ENCODE measurements at places on chromosomes 7 and 10.
A peak's percentile ranks its signal among the peaks of the same experiment; 100 is the strongest.

DNA sequence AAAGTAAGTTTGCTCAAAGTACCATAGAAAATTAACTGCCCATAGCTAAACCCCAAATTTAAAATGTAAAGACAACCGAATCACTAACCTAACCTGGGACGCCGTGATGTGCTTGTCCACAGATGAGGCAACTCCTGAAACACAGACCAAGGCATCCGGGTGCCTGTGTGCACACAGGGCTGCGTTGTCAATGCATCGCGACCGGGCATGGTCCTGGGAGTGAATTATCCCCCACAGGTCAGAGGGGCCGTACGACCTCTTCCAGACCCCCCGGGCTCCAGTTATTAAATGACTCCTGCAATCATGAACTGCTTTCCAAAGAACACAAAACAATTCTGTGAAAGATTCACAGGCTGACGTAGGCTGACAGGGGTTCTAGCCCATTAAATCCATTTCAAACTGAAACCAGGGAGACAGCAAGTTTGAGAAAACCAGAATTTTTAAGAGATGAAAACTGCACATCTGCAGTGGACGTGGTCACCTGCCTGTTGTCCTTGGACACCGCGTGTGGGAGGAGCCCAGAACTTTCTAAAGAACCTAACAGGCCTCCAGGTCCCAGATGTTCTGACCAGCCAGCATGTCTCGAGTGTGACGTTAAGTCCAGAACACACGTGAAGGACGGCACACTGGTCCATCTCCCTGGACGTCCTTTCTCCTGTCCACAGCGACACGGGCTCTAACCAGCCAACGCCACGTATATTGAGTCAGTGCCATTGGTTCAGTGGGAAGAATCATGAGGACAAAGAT, 297.8 kb downstream of the DNAJB6 start:
- no peak for DNase-seq

DNA sequence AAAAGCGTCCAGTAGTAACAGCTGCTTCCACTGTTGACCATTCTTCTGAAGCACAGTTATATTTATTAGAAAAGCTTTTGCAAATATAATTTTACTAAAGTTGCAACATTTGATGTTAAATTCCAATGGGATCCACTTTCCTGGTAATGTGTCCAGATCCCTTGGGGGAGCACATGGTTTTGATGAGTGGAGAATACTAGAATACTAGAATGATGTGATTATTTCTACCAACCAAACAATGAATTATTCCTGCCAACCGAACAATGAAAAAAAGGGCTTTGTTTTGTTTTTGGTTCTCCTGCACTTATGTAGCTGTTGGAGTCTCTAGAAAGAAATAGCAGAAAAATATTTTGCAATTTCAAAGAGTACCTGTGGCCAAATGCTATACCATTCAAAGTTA, 59.1 kb downstream of the BPGM start:
- no peak for DNase-seq

- DNase-seq: no peak
Measured at GRCh38 chr10:125976960-125977605, 80.7 kb downstream of the FANK1 start.

DNA sequence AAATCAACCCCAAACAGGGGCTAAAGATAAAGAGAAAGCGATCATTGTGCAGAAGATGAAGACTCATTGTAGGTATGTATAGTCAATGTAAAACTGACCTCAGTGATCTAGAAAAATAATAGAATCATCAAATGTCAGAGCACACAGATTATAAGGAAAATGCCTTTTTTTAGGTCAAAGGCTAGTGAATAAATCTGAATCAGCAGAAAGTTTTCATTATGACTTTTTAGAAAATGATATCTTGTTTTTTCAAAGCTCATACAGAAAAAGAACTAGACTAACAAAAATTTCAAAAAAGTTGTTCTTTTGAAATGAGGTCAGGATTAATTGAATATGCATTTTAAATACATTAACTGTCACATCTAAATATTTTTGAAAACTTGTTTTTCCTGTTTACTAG, 60.2 kb upstream of the STEAP4 start:
- no peak for DNase-seq

DNA sequence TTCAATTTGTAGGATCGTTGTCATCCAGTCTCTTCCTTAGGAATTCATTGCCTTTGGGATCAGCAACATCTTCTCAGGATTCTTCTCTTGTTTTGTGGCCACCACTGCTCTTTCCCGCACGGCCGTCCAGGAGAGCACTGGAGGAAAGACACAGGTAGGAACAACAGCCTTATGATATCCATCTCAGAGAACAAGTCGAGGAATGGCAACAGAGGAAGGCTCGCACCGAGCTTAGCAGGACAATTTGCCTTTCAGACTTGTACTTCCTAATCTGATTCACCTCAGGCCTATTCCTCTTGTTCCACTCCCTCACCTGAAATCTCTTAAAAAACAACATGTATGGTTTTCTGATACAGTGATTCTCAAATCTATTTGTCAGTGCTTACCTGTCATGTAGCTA, 29.5 kb downstream of the SLC26A4 start:
- no peak for DNase-seq

- DNase-seq: no peak
Measured at GRCh38 chr7:28364082-28364481, 48.2 kb upstream of the CREB5 start.

DNA sequence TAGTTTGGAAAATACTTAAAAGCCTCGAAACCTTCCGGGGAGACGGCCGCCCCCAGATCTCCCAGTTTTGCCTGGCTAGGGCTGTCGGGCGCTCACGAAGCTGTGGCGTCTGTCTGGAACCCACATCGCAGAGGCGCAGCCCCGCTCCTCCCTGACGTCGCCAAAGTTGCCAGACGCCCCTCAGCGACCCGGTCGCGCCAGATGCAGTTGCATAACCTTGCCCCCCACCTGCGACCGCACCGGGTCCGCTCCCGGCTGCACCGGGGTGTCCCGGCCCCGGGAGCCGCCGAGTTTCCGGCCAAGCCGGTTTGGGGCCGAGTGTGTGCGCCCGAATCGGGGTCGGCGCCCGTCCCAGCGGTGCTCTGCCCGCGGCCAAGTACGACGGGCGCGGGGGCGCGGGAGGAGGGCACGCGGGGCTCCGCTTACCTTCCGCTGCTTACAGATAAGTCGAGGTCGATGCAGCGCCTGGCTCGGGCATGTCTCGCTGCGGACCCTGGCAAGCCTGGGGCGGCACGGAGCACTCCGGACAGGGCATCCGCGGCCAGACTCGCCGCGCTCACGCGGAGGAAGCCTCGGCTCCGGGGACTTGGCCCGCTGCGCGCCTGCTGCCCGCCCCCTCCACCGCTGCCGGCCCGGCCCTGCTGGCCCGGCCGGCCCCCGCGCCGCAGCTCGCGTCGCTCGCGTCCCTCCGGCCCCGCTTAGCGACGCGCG, 665 bp downstream of the INSYN2A start:
- no peak for DNase-seq

DNA sequence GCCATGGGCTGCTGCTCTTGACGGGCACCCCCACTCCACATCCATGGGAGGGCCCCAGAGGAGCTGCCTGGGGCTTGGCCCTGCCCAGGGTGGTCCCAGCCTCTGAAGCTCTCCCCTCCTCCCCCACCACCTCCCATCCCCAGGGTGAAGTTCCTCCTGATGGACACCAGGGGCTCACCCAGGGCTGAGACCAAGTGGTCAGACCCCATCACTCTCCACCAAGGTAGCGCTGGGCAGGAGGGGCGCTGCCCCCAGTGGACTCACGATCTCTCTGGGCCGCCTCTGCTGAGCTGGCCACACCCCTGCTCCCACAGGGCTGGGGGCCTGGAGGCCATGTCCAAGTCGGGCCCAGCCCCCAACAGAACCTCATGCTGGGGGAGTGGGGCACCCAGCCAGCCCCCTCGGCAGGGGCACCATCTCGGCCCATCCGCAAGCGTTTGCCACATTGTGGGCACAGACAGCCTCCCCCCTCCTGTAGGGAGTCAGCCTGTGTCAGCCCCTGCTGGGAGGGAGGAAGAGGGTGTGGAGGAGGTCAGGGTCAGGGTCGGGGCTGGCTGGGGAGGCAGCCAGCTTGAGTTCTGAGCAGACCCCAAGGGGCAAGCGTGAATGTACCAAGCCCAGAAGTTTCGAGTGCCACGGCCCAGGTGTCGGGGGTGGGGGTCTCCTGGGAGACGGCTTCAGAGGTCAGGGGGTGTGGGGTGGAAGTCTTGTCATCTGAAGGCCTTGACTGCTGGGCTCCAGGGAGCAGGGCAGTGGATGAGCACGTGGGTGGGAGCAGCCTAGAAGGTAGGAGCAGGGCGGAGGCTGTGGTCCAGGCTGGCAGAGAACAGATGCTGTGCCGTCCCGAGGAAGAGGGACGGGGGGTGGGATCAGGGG, 2.8 kb downstream of the UPK3B start:
- DNase-seq: no peak

- no peak for DNase-seq
Measured at GRCh38 chr10:97428572-97428981, 2.6 kb downstream of the PGAM1 start.

DNA sequence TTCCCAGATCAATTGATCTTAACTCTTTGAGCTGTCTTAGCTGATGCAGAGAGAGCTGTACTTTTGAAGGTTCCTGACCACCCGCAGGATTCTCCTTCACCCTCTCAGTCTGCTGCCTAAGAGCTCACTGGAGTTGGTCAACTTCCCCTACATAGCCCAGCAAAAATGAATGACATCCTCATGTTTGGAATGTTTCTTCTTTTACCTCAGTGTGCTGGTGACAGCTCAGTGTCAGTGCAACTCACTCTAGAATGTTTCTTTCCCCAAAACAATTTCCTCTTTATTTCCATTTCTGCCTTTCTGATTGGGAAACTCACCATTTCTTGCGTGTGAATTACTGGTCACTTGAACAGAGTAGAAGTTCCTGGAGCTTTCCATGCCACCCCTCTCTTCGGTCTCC, 48.7 kb downstream of the LSMEM1 start:
- DNase-seq: no peak

GRCh38 chr10:6204063-6204340, 1.3 kb downstream of the PFKFB3 start:
- peak; percentile 27 for DNase-seq

DNA sequence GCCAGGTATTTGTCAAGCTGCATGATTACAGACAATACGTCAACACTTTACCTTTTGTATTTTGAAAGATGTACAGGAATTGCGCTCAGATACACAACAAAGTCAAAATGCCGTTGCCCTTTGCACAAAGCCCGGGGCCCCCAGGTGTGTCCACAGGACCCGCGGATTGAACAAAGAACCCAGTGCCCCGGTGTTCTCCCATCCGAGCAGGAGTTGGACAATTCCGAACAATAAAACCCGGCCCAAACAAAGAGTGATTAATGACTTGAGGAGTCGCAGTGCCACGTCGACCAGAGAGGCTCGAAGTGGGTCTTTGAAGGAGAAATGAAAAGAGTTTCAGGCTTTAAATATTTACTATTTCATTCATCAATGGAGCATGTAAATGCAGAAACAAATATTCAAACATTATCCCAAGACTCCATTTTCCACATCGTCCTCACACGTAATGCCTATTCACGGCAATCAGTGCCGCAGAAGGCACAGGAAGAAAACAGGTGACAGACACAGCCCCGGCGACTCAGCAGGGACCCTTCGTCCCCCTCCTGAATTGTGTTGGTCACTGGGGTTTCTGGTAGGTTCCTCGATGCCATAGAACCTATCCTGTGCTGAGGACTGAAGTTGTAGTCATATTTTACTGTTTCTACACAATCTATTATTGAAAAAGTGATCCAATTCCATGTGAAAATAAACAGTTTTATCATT, 70.9 kb upstream of the MGMT start:
- DNase-seq: no peak

GRCh38 chr7:21767300-21767900, 178.3 kb downstream of the CDCA7L start:
- peak; percentile 97 for DNase-seq

DNA sequence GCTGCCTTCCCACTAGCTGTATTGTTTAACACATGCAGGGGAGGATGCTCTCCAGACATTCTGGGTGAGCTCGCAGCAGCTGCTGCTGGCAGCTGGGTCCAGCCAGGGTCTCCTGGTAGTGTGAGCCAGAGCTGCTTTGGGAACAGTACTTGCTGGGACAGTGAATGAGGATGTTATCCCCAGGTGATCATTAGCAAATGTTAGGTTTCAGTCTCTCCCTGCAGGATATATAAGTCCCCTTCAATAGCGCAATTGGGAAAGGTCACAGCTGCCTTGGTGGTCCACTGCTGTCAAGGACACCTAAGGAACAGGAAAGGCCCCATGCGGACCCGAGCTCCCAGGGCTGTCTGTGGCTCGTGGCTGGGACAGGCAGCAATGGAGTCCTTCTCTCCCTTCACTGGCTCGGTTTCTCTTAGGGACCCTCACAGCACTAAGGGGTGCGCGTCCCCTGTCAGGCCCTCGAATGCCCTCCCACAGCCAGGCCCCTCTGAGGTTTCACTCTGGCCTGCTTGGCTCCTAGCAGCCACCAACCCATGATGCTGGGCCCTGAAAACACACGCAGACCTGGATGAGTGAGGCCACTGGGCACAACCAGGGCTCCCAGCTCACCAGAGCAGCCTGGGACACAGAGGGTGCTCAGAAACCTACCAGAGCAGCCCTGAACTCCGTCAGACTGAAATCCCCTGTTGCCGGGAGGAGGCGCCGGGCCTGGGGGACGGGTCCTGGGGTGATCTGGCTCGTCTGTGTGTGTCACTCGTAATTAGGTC, 173.0 kb upstream of the LANCL2 start:
- no peak for DNase-seq

GRCh38 chr10:32941357-32941756, 16.7 kb downstream of the ITGB1 start:
- DNase-seq: no peak

DNA sequence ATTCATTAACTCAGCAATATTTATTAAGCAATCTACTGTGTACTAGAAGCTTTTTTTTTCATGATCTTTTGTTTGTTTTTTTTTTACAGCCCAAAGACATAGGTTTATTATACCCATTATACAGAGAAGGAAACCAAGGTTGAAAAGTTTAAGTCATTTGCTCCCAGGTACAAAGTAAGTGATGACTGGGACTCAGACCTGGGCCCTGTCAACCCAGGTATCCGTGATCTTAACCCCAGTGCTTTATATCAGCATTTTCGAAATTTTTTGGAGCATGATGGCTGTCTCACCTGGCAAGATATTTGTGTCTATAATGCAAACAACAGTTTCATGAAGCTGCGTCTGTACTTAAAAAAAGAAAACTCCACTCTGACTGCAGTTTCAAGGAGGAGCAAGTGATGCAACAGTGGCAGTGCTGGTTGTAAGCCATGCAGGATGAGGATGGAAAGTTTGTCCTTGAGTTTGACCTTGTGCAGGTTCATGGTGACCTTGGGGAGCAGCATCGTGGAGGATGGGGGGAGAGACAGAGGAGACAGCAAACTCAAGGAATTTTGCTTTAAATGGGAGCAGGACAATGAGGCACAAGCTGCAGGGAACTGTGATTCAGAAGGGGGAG, 11.8 kb downstream of the SLC29A3 start:
- DNase-seq: no peak

DNA sequence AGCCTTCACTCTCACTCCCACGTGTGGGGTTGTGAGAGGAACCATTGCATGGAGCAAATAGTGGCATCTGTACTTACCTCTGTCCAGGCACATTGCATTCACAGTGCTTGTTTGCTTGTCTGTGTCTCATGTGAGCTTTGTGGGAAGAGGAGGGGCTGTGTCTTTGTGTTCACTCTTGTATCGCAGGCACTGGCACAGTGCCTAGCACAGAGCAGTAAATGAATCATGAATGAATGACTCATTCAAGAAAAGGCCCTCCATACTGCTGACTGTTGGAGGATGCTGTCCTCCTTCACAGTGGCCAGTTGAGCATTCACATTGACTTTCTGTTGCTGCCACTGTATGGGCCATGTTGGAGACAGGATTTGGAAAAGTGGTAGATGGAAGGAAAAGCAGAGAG, 125.3 kb downstream of the SORCS3 start:
- no peak for DNase-seq

Data from NCI-H69 (cell line).